ENCODE measurements at places on chromosomes 5 and 9.

DNA sequence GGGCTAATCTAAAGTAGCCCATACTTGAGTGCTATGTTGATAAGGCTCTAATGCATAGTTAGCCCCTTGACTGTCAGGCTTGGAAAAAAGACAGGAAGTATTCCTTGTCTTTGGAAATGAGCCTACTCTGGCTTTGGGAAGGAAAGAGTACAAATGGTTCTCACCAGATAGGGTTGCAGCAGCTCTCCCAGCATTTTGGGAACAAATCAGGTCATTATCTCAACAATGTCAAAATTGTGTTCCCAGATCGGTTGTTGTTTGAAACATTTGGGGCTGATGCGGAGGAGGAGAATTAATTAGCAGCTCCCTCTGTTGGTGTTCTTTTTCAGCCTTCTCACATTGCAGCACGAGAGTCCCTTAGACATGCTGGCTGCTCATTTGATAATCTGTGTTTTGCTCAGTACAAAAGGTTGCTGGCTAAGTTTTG, 294.7 kb upstream of the DMRT1 start:
- no peak for DNase-seq

GRCh38 chr5:144028636-144029035, 141.8 kb downstream of the YIPF5 start:
- DNase-seq: no peak

GRCh38 chr5:67363963-67364362, 167.4 kb upstream of the CD180 start:
- DNase-seq: no peak

- no peak for DNase-seq
Measured at GRCh38 chr9:70563431-70564204, 149.2 kb upstream of the KLF9 start.

DNA sequence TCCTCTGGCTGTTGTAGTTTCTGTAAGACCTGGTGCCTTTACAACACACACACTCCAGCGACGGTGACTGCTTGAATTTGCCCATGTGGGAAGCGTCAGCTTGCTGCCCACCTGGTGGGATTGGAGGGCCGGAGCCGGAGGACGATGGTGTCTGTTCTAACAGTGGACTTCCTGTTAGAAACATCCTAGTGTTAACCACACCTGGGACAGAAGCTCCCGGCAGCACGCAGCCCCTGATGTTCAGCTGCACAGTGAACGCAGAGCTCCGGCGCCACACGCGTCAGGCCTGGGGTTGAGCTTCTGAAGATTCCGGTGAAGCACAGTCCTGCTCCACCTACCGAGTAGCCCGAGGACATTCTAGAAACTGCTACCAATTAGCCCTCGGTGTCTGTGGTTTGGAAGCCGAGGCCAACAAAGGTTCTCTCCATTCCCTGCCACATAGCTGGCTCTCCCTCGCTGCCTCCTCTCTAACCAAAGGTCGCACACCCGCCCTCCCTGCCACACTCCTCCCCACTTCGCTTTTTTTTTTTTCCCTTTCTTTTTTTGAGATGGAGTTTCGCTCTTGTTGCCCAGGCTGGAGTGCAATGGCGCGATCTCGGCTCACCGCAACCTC, 14.4 kb downstream of the PMPCA start:
- DNase-seq: no peak

GRCh38 chr5:1062761-1063568, 48.9 kb downstream of the SLC12A7 start:
- no peak for DNase-seq

DNA sequence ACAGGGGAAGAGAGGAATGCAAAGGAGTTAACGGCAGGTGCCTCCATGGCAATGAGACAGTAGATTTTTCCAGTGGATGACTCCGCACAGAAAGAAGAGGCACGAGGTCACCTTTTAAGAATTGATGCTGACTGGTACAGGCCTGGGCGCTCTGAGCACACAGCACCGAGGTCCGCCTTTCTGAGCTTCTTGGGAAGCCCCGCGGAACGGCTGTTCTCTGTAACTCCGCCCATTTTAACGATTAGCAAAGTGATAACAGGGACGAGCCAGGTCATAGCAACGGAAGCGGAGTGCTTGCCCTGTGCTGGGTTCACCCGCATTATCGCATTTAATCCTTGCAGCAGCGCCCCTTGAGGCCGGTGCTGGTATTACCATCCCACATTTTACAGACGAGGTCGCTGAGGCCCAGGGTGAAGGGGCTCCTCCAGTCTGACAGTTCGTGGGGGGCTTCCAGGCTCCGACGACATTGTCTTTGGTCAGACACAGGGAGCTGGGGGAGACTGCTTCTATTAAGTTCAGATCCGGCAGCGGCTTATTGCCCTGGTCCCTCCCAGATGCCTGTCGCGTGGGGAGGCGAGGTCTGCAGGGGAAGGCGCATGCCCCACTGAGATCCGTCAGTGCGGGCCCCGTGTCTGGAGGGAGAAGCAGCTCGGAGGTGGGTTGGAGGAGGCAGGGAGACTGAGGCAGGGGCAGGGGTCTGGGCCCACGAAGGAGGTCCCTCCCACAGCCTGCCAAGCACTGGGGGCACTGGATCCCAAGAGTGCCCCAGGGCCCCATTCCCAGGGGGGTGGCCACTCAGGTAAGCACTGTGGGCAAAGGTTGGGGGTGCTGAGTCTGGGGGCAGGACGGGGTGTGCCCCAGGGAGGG, 22.3 kb upstream of the HMCN2 start:
- DNase-seq: peak; percentile 60

DNA sequence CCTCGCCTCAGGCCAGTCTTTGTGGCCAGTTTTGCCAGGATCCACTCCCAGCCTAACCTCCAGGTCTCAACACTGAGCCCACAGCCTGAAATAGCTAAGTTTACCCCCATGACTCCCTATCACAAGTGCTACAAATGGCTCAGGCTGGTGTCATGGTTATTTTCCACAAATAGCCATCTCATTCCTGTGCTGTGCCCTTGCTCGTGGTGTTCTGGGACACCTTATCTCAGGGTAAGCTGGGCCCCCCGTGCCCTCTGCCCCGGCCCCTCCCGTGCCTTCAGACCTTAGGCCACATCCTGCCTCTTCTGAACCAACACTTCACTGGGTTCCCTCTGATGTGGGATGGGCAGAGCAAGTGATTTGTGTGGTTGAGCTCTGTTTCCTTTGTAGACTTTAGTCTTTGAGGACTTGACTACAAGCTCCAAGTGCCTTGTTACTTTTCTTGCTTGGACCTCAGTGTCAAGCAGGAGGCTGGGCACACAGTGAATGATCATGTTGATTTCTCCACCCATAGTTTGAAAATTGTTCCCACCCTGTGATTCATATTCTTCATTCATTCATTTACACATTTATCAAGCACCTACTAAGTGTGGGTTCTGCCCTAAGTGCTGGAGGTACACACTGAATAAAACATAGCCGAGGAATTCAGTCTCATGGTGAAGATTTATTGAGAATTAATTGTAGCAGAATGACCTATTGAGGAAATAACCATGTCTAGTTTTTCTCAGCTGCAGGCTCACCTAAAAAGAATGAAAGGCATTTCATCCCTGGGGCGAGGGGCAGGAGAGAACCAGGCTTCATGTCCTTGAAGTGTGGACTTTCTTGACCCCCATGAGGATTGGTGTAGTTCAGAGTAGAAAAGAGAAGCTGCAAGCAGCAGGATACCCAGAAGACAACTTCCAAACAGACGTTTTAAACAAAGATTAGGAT, 84.5 kb upstream of the CTNNA1 start:
- peak; percentile 75 for DNase-seq

GRCh38 chr5:139126711-139127111, 71.5 kb downstream of the SIL1 start:
- DNase-seq: no peak

GRCh38 chr5:77662635-77663034, 24.1 kb upstream of the OTP start:
- no peak for DNase-seq

- DNase-seq: no peak
Measured at GRCh38 chr9:113301548-113301947, 1.6 kb downstream of the RNF183 start.

DNA sequence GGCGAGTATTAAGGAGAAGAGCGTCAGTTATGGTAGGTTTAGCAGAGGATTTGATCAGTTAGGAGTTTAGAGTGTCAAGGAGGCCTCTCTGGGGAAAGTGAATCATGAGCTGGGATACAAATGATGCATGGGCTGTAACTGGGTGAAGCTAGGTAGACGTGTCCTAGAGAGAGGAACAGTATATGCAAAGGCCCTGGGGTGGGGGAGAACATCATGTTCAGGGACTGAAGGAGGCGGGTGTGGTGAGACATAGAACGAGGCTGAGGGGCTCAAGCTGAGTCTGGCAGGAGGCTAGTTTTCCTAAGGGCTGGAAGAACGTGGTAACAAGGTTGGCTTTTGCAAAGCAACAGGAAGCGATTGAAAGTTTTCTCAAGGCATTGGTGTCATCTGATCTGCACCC, 10.5 kb downstream of the TMEM268 start:
- DNase-seq: no peak

- DNase-seq: no peak
Measured at GRCh38 chr9:35856206-35856605, 14.0 kb downstream of the OR13J1 start.

DNA sequence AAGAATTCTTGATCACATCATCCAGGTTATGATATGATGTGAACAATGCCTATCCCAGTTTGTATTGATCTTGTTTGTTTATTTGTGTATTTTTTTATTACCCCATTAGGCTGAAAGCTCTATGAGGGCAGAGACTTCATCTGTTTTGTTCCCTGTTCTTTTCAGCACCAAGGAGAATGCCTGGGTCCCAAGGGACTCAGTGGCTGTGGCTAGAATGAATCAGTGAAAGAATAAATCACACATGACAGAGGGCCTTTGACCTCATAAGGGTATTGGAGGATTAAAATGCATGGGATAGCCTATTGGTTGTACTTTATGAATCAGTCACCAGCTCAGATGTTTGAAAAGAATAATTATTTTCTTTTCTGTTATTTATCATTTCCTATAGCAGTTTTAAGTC, 292.2 kb downstream of the GAS1 start:
- no peak for DNase-seq

DNA sequence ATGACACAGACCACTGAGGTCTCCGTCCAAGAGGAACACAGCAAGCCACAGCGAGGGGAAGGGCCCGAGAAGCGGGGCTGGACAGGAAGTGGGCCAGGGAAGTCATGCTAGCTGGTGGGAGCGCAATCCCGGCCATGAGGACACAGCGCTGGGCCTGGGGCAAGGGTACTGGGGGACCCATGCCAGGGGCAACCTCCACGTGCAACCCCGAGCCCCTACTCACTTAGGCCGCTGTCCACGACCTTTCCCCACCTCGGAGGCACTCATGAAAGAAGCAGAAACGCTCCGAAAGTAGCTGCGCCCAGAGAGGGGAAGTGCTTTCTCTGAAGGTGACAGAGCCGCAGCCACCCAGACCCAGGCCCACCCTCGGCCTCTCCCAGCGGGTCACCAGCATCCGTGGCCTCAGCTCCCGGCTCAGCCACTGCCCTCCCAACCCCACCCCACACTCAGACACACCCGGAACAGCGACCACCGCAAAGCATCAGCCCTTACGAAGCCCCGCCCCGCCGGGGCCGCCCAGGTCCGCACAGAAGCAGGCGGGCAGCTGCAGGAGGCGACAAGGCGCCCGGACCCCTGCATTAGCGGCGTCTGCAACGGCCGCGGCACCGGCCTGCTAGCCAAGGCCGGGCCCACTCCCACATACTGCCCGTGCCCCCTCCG, 782 bp downstream of the BICD2 start:
- no peak for DNase-seq

- no peak for DNase-seq
Measured at GRCh38 chr5:112548246-112548881, 129.3 kb upstream of the EPB41L4A start.

- no peak for DNase-seq
Measured at GRCh38 chr5:127774221-127774620, 71.0 kb downstream of the CCDC192 start.

DNA sequence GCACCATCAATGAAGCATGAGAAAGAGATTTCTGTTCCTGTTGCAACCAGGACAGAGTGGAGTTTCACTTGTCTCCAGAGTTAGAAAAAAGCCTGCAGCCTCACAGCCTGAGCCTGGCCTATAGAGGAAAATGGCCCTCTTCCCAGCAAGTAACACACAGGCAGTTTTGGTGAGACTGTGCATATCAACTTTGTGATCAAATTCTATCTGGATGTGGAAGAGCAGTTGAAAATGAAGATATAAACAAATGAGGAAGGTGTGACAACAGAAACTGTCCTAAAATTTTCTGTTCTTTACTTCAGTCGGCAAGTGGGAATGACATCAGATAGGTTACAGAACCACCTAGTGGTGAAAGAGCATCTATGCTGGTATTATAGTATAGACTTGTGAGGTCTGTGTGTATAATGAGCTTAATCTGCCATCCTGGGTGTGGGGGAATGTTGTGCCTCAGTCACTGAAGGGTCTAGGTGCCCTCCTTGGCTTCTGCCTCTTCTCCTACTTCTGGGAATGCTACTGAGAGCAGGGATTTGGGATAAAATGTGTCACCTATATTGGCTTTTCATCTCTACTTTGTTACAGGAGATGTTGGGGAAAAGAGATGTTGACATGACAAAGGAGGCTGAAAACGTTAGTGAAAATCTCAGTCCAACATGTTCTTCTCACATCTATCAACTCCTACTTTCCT, 28.2 kb downstream of the YIPF5 start:
- no peak for DNase-seq

DNA sequence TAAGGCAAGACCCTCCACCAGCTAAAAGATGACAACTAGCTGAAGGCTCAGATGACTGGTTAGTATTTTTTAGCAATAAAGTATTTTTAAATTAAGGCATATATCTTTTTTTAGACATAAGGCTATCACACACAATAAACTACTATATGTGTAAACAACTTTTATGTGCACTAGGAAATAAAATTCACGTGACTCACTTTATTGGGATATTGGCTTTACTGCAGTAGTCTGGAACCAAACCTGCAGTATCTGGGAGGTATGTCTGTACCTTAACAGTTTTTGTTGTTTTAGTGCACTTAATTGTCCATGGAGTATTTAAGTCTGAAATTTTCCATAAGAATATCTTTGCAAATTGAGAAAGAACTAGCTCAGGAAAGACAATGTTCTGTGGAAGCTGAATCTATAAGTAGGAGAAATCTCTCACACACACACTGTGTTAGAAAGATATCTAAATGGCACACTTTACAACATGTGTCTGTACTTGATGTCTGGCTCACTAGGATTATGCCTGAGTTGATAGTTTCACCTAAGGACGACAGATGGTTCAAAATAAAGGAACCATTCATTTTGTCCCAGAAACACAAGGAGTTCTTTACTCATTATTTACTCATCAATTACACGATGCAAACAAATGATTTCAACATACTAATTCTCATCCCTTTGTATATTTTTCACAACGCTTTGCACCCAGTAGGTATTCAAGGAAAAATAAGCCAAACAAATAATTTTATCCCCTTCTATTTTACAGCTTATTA, 4.6 kb downstream of the RAPGEF6 start:
- no peak for DNase-seq

DNA sequence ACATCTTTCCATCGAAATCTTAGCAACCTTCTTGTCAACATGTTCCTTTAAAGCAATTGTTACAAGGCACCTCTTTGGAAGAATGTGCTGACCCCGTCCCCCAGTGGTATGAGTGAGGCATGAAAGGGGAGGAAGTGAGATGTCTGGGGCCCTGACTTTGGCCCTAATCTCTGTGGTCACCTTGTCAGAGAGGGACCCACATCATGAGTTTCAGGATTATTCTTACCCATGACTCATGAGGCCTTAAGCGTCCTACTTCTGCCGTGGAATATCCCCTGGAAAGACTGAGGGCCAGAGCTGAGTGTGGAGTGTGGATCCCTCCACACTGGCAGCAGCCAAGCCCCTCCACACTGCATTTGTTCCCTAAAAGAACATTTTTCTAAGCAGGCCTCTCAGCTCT, 81.2 kb downstream of the FSTL4 start:
- no peak for DNase-seq

GRCh38 chr5:98069876-98070512, 703.5 kb upstream of the RGMB start:
- DNase-seq: no peak

All from CD8-positive, alpha-beta memory T cell (primary cell).